ENCODE measurements at places on chromosomes 16 and 17.

GRCh38 chr17:83152745-83153611, 73.6 kb downstream of the METRNL start:
- no peak for DNase-seq

DNA sequence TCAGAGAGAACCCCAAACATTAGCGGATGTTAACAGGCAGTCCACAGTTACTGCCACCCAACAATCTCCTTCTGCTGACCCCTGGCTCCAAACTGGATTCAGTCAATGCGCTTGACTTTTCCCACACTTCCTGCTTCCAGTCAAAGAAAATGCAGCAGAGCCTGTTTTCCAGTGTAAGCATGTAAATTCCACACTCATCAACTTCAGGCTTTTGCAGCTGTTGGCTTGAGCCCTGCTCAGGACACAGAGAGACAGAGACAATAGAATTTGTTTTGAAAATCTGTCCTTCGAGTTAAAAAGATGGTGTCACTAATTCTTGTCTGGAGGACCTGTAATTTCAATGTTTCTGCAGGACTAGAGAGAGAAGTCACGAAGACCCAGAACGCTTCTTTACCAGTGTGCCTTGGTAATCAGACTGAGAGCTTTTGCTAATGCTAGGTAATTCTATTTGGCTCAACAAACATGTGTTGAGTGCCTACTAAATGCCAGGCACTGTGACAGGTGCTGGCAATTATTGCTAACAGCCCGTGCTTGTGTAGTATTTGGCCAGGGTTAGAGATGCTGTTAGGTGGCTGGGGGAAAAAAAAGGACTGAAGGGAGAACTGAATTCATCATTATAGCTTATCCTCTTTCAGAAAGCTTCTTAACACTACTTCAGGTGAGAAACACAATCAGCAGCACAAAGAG, 32.5 kb downstream of the HOXB1 start:
- DNase-seq = no peak

GRCh38 chr16:83715217-83715920, 92.4 kb upstream of the HSBP1 start:
- no peak for DNase-seq

DNA sequence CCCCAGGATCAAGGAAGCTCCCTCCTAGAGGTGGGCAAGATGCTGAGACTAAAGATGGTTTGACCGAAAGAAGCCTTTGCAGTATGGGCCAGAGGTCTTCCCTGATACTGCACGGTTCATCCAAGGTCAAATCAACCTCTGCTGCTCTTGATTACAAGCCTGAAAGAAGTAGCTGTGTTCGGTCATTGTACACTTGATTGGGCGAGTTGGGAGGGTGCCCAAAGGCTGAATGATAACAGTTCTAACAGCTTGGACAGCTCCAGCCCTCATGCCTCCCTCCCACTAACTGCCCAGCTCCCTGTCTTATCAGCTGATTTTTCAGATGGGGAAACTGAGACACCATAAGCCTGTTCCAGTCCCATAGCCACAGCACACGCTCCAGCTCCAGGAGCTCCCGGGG, 42.8 kb downstream of the ABCC12 start:
- DNase-seq = no peak

GRCh38 chr17:69870091-69870530, 204.9 kb upstream of the KCNJ16 start:
- DNase-seq = peak; percentile 61

DNA sequence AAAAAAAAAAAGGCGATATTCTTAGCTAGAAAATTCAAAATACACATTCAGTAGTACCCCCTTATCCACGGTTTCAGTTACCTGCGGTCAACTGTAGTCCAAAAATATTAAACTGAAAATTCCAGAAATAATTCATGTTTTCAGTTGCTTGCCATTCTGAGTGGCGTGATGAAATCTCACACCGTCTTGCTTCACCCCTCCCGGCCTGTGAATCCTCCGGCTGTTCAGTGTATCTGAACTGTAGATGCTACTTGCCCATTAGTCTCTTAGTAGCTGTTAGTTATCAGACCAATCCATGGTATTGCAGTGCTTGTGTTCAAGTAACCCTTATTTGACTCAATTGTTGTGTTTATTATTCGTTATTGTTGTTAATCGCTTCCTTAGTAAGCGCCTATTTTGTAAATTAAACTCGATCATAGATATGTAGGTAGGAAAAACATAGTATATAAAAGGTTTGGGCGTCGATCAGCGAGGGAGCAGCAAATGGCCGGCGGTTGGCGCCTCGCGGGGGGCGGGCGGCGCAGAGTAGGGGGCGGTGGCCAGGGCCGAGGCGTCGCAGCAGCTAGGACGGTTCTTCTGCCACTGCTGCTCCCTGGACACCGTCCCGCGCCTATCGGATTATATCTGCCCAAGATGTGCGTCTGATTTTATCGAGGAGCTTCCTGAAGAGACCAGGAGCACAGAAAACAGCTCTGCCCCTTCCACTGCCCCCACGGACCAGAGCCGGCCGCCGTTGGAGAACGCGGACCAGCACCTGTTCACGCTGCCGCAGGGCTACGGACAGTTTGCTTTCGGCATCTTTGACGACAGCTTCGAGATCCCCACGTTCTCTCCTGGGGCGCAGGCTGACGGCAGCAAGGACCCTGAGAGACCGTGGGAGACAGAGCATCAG, 39.8 kb upstream of the AKAP1 start:
- no peak for DNase-seq

DNA sequence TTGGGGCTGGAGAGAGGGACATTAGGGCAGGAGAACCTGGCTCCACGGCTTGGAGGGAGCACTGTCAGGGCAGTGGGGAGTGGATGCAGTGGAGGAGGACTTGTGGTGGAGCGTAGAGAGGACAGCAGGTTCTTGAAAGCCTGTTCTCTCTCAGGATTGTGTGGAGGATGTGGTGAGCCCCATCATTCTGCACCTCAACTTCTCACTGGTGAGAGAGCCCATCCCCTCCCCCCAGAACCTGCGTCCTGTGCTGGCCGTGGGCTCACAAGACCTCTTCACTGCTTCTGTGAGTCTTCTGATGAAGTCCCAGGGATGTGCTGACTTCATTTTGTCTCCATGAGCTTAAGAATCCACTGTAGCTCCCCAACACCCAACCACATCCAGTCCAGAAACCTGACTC, 13.5 kb downstream of the COX6A2 start:
- no peak for DNase-seq

GRCh38 chr17:61485067-61485775, 33.0 kb downstream of the TBX4 start:
- DNase-seq = no peak
